MCF 10A (cell line): ENCODE measurements at places on chromosomes 1 and 21. TPM values are rescaled to one million over a fixed set of nuclear protein-coding genes. Genes with fewer than 3 reads are reported as not detected.

The RBM11 gene
- 3.9 and 5.1 TPM in 2 replicates for total RNA-seq

The PAQR6 gene
- total RNA-seq, result 21.5 and 29.2 TPM in 2 replicates

- H3K4me3 ChIP-seq, result no peak overlapping the region
- H3K36me3 ChIP-seq, result no peaks in the 10 kb centered on the region
- H3K27me3 ChIP-seq, result no peaks in the 10 kb centered on the region
- no peaks in the 10 kb centered on the region for H3K4me1 ChIP-seq
- H3K27ac ChIP-seq, result no peak overlapping the region
- no peak for DNase-seq
Measured at GRCh38 chr1:105830571-105831146, 1225.8 kb upstream of the PRMT6 start.

DNA sequence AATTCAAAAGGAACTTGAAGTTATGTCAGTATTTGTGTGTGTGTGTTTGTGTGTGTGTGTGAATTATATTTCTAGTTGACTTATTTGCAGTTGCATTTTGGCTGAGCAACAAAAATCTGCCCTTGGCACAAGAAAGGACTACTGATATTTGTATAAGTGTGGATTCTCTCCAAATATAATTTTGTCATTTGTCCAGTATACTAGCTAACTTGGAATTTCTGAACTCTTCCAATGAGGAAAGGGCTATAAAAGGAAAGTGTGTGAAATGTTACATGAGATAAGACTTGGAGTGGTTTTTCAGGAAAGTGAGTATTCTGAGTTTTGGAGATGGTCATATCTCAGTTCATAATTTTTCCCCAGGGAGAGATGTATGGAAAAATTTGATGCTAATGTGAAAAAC lies 1384.1 kb upstream of the B3GALT2 start:
- H3K4me1 ChIP-seq, result no peaks in the 10 kb centered on the region
- no peak overlapping the region for H3K4me3 ChIP-seq
- H3K36me3 ChIP-seq, result no peaks in the 10 kb centered on the region
- H3K27ac ChIP-seq, result no peak overlapping the region
